ENCODE measurements at places on chromosomes 3 and 15.

- DNase-seq, result no peak
Observed at GRCh38 chr15:47614360-47615011, 102.8 kb upstream of the SEMA6D start.

GRCh38 chr3:19775765-19776164 is 158.3 kb downstream of the EFHB start:
- no peak for DNase-seq

- DNase-seq, result no peak
Observed at GRCh38 chr3:119637679-119638477, 22.5 kb downstream of the POPDC2 start.

GRCh38 chr3:112027142-112027541 is 7.4 kb upstream of the TMPRSS7 start:
- DNase-seq, result no peak

DNA sequence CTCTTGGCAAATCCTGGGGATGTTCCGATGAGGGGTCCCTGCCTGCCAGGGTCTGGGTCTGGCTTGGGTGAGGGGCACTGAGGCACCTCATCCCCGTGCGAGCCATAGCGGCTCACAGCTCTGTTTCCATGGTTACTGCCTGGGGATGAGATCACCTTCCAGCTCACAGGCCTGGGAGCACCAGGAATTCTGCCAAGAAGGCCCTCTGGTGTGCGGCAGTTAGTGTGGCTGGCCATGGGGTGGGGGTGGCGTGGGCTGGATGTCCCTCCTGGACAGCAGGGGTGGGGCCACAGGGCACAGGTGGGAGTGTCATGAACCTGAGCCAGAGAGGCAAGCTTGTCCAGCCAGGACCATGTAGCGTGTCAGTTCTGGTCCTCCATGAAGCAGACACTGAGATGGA is 22.1 kb upstream of the PRR23E start:
- no peak for DNase-seq

DNA sequence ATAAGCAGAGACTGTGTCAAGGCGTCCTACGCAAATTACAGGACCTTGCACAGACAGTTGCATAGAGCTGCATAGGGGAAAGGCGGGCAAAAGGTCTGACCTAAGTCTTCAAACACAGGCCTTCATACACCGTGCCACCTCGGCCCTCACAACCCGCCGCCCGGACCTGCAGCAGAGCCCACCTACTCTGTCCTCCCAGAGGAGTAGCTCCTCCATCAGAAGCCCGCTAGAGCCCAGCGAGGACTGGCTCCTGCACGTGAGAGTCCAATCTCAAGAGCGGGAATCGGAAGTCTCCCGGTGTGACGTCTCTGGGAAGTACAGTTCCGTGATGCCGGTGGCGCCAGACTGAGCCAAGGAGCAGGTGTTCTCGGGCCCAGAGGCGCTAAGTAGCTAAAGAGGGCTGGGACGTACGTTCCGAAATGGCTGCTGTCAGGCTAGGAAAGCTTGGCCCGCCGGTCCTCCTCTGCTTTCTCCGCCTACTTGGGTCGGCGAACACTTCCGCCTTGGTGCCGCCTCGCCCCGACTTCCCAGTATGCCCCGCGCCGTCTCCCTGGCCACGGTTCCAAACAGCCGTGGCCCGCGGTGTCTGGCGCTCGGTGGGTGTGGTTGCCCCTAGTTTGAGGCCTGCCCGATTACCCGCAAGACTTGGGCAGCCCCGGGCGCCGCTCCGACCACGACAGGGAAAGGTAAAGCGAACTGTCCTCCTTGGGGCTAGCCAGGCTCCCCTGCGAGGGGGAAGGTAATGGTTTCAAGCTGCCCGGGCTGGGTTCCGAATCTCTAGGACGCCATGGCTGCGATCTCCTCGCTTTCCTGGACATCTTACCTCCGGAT is at the start of the genes ASTE1 and NEK11:
TSS of gene ASTE1 (minus strand) at position 505 of the 831 bp plus-strand sequence. CDS start 1,519 bp downstream, outside the sequence.
TSS of gene NEK11 (plus strand) at position 557 of the 831 bp plus-strand sequence. CDS start 2,832 bp downstream, outside the sequence.
- peak; percentile 88 for DNase-seq

- DNase-seq, result no peak
Observed at GRCh38 chr3:170636400-170636973, 50.6 kb upstream of the SLC7A14 start.

- no peak for DNase-seq
Observed at GRCh38 chr3:172211123-172211522, 171.7 kb downstream of the FNDC3B start.

DNA sequence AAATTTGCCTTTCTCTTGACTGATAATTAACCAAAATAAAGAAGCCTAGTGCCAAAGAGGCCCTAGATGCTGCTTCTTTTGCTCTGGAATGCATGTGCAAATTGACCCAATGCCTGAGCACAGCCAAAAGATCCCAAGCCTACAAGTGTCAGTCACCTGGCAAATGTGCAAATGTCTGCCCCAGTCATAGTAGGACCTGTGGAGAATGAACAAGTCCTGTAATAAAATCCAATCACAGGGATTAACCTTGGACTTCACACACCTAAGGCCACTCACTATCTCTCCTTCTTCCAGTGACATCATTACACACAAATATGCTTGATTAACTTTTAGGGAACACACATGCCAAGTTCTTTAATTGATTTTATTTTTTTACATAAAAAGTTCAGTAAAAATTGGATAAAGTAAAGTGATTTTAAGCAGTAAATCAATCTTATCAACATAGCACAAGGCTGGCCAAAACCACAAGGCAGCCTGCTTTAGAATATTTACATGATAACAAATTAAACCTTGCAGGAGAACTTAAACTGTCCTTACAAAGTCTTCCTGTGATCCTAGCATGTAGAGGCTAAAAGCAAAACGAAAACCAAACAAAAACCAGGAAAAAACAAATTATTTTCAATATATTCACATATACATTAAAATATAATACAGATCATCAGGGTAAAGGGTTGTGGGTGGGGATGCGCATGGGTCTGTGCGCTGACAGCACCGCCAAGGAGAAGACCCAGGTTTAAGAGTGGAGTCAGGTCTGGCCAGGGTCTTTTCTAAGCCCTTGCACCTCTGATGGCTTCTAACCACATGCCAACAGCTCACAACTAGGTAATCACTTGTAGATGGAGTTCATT is 36.8 kb downstream of the NBEAL2 start:
- DNase-seq, result no peak

DNA sequence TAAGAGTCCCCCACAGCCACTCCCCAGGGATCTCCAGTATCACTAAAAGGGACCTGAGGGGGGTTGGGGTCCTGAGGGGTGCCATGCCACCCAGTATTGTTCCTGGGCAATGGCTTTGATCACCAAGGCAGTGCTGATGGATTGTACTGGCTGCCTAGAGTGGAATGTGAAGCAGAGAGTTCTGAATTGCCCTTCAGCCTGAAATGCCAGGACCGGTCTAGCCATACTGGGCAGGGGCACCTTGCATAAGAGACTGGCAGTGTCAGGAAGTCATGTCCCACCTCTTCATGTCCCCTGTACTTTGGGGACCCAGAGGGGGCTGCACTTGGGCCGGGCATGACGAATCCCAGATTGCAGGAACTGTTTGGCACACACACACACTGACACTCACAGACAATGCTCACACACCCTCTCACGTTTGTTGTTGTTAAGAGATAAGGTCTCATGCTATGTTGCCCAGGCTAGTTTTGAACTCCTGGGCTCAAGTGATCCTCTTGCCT is 4.5 kb upstream of the TKT start:
- DNase-seq, result no peak

DNA sequence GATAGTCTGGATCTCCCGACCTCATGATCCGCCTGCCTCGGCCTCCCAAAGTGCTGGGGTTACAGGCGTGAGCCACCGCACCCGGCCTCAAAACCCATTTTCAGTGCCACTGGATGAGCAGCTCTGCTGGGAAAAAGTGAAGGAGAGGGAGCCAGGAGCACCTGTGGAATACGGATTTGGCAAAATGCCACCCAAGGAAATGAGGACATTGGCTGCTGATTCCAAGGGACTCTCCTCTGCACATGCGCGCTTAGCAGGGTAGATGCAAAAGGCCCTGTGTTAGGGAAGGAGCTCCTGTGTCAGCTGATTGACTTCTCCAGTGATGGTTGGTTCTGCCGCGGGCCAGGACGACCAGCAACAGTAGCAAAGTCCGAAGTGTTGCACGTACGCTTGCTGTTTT is 43.4 kb upstream of the IGF1R start:
- DNase-seq, result no peak

GRCh38 chr15:78429477-78429876 is 8.5 kb upstream of the IREB2 start:
- no peak for DNase-seq

- DNase-seq, result no peak
Observed at GRCh38 chr3:30084316-30084715, 522.1 kb upstream of the TGFBR2 start.

- DNase-seq, result no peak
Observed at GRCh38 chr15:41876007-41876406, 17.8 kb downstream of the SPTBN5 start.

GRCh38 chr15:49644364-49644794 is 23.5 kb downstream of the DTWD1 start:
- DNase-seq, result no peak

DNA sequence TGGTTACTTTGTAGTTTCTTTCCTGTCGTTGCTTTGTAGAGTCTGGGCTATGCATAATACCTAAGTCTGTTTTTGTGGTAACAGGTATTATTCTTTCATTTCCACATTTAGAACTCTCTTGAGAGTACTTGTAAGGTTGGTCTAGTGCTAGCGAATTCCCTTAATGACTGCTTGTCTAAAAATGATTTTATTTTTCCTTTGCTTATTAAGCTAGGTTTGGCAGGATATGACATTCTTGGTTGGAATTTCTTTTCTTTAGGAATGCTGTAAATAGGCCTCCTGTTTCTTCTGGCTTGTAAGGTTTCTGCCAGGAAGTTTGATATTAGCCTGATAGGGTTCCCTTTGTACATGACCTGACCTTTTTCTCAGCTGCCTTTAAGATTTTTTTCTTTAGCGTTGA is 70.1 kb upstream of the SGO1 start:
- DNase-seq, result peak; percentile 14

DNA sequence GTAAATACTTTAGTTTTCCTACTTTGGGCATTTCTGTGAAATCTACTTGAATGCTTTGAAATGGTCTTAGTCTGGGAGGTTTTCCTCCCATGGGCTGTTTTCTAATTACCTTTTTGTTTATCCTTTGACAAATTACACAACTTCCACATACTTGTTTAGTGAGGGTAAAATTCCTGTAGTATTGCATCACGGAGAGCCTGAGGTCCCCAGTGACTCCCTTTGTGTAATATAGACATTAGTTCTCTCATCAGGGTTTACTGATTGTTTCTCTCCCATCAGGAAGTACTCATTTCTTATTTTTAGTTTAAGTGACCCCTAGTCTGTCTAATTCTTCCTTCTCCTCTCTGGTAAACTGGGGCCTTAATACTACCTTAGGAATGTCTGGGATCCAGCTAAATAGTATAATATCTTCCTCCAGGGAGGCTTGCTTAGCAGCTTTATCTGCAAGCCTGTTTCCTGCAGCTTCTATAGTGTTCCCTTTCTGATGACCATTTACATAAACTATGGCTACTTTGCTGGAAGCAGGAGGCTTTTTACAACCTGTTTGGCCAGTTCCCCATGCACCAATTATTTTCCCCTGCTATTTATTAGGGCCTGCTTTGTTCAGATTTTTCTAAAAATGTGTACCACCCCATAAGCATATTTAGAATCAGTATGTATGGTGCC is 87.2 kb upstream of the XCR1 start:
- DNase-seq, result no peak

- DNase-seq, result no peak
Observed at GRCh38 chr15:80437334-80437891, 33.2 kb downstream of the ARNT2 start.

DNA sequence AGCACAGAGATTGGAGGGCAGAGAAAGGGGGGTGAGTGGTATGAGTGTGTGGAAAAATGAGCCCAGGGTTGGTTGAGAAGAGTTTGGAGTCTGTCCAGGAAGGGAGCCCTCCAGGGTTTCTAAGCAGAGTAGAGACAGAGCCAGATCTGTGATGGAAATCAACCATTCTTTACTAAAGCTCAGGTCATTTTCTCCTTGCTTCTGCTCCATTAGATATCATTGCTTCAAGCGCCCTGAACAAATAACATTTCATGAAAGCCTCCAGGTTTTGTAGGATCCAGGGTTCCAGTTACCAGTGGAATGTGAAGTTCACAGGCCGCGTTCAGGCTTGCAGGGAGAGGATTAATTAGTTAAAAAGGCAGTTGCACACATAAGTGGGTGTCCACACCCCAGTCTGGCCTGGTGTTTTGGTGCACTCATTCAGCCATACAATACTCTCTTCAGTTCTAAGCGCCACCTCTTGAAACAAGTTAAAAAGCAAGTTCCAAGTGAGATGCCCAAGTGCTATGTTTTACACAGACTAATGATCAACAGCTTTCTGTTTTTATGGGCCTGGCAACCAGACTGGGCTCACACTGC is 16.4 kb upstream of the BOC start:
- no peak for DNase-seq

- no peak for DNase-seq
Observed at GRCh38 chr3:27985369-27986035, 255.9 kb upstream of the CMC1 start.

DNA sequence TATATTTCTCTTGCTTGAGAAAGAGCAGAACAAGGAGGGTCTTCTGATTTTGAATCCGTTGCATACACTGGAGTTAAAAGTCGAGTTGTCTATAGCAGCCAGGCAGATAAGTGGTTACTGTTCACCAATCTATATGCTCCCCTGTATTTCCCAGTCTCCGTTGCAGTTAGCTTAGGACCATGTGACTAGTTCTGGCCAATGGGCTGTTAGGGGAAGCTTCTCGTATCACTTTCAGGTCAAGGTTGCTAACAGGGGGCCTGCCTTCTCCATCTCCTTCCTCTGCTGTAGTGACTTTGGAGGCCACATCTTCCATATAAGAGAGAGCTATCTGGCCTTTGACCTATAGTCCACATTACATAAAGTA is 188.5 kb upstream of the KBTBD8 start:
- no peak for DNase-seq

GRCh38 chr15:76793162-76793561 is 112.0 kb downstream of the SCAPER start:
- no peak for DNase-seq

- no peak for DNase-seq
Observed at GRCh38 chr3:154364849-154365248, 40.6 kb upstream of the DHX36 start.

GRCh38 chr3:42014921-42015533 is 53.1 kb upstream of the ULK4 start:
- peak; percentile 33 for DNase-seq

DNA sequence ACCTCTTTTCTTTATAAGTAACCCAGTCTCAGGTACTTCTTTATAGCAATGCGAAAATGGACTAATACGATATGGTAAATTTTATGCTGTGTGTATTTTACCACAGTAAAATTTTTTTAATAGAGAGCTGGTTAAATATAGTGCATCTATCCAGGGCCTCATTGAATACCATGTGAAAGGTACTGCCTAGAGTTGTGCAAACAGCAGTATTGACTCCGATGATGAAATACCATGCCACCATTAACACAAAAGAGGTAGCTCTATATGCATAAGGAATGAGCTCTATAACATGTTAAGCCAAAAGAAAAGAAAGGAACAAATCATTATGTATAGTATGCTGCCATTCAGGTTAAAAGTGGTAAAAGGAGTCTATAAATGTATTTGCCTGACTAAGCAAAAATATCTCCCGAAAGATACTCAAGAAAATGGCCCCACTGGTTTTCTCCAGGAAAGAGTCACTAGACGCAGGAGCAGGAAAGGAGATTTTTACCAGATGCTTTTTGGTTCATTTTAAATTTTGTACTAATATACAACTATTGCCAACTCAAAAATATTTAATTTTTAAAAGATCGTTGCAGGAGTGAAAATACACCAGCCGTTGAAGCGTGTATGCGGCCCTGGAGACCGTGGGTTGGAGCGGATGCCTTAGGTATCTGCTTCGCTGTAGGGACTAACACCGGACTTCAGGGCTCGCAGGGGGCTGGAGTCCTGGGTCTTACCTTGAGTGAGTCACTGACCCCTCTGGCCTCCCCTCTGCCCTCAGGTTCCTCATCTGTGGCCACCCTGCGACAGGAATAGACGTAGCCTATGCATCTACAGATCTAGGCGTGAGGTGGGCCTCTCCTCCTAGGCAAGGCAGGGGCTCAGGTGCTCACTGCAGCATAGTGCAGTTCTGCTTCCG is 120.1 kb downstream of the CHSY1 start:
- no peak for DNase-seq
